Midbrain (tissue), 1 donor: ENCODE measurements at places on chromosomes 1 and 21.

DNA sequence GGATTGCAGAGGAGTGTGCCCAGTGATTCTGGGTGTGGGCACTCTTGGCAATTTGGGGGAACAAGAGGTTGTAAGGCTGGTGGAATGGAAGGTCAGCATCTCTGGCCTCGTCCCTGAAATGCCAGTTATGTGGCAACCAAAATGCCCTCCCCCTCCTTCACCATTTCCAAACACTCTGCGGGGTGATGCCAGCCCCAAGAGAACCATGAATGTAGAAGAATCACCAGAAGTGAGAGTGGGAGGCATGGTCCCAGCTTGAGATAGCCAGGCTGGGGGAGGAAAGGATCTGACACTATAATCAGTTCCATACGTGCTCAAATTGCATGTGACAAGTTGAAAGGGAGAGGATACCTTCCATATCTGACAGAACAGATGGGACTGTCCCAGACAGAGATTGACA is 88.7 kb upstream of the EDN2 start:
- no peak for DNase-seq

DNA sequence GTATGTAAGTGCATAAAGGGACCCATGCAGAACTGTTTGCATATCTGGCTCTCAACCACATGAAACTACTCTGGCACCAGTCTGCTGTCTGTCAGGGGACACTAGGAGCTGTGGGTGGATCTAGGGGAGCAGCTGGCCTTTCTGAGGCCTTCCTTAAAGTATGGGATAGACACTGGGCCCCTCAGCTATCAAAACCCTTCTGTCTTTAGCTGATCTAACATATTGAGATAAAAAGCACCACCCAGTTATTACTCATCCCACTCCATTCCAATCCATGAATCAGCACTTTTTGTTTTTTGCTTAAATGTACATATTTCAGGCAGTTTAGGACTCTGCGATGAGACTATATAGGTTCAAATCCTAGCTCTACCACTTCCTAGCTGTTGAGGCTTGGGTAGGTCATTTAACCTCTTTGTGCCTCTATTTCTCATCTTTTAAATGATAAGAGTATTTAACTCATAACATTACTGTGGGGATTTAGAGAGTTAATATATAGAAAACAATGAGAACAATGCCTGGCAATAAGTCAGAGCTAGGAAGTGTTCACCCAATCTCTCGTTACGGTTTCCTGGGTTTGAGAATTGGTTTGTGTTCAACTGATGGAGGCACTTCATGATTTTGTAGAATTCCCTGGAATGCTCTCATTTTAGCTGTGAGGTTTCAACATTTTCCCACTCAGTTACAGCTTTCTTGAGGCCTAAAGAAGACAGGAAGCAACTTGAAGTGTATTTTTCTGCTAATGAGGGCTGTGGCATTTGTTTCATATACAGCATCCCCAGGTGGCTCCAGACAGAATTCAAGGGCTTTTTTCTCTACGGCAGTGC is 68.9 kb downstream of the LRIG2 start:
- no peak for DNase-seq

DNA sequence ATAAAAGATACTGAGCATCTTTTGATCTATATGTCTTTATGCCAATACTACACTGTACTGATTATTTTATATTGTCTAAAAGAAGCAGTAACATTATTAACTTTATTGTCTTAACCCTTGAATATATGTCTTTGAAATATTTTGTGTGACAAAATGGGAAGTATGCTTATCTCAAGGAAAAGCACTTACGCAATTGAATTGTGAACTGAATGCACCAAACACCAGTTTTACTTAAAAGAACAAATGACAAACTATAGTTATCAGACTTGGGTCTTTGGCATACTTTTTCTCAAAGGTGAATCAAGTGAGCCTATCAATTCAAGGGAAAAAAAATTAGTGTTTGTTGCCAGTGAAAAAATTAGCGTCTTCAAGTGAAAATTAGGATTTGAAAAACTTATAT is 9.2 kb upstream of the SLC6A9 start:
- no peak for DNase-seq

GRCh38 chr21:38668067-38668466 is 137.7 kb upstream of the ETS2 start:
- no peak for DNase-seq

GRCh38 chr1:92743221-92743620 is 41.7 kb downstream of the EVI5 start:
- no peak for DNase-seq

DNA sequence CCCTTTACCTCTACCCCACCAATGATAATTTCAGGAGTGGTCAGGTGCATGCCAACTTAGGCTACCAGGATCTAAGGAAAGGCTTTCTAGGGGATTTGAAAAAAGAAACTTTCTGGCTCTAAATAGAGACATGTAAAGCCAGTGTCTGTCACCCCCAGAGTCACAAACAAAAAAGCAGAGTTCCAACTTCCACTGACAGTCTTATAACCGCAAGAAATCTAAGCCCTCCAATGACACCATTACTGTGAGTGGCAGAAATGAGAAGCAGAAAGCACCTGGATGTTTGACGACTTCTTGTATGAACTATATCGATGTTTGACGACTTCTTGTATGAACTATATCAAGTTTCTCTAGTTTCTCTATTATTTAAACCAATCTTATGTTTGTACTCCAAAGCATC is 6.0 kb downstream of the DENND1B start:
- DNase-seq, result no peak

GRCh38 chr1:92691925-92692324 is 93.0 kb downstream of the EVI5 start:
- no peak for DNase-seq

- DNase-seq, result no peak
Observed at GRCh38 chr1:74693473-74693872, 19.9 kb upstream of the ERICH3 start.
